ENCODE measurements at places on chromosomes 7 and 10.

- no peak for DNase-seq
These were observed 197.0 kb upstream of the FZD1 start for GRCh38 chr7:91067242-91067641.

- DNase-seq, result no peak
These were observed 57.8 kb upstream of the RAB18 start for GRCh38 chr10:27446091-27446918.

- no peak for DNase-seq
These were observed 376.9 kb downstream of the CALN1 start for GRCh38 chr7:72035266-72035665.

DNA sequence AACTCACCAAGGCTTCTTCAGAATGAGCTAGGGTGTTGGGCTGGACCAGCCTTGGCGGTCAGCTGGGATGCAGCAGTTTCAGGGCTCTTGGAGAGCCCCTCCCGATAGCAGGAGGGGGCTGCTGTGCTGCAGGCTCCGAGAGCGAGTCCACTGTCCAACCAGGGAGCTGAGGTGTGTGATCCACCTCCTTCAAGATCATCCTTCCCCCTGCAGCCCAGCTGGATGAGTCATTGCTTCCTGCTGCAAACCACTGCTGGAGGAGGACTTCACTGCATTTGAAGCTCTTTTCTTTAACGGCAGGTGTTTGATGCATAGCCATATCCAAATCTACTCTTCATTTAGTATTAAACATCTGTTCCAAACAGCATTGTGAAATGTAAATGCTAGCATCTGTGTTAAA, 54.2 kb upstream of the EBF3 start:
- no peak for DNase-seq

DNA sequence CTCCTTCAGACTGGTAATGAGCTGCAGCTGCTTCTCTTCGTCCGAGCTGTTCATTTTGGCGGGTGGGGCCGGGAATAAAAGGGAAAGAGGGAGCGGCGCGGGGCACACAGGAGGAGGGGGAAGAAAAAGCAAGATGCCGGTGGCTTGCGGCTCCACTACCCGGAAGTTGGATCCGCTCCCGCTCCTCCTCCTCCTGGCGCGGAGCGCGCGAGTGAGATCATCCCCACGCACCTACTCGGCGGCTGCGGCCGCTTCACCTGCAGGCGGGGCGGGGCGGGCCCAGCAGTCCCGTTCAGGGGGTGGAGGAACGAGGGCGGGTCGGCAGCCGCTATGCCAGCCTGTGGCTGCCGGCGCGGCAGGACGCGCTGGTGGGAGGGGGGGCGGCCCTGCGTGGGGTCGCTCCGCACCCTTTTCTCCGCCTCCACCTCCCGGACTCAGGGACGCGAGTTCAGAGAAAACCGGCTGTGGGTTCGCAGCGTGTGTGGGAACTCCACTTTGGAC, at the start of gene SHTN1:
Gene SHTN1 (minus strand): TSS at position 162 of the 501 bp plus-strand sequence. CDS start 108 bp downstream, at position 54.
- DNase-seq, result peak; percentile 91

DNA sequence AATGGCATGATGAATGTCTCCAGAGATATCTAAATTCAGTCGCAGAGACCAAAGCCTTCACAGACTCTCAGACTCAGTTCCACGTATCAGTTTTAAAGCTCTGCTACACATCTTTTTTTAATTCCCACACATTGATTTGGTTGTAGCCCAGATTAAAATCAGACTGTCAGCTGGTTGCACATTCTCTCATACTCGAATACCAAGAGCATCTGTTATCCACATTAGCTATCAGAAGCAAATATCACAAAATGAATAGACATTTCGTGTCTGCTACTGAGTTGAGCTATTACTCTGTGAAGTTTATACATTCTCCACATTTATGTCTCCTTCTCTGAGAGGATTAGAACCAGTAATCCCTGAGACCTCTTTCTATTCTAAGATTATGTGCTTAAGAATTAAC, 229.2 kb downstream of the GPAM start:
- no peak for DNase-seq

DNA sequence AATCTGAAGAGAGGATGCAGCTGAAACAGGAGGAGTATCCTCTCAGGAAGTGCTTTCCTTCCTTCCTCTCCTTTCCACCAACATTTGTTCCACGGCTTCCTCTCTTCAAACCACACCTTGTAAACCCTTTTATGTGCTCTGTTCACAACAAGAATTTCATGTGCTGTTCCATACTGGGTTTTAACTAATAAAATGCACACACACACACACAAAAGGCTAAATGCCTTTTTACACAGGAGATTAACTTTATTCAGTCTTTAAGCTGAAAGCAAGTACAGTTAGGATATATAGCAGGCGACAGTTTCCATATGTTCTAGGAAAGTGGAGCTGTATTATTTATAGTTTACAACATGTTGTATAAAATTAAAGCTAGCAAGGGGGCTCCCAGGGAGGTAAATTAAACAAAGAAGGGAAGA, 106.7 kb downstream of the REEP3 start:
- no peak for DNase-seq

GRCh38 chr10:61612009-61612408, 50.7 kb upstream of the CABCOCO1 start:
- no peak for DNase-seq

DNA sequence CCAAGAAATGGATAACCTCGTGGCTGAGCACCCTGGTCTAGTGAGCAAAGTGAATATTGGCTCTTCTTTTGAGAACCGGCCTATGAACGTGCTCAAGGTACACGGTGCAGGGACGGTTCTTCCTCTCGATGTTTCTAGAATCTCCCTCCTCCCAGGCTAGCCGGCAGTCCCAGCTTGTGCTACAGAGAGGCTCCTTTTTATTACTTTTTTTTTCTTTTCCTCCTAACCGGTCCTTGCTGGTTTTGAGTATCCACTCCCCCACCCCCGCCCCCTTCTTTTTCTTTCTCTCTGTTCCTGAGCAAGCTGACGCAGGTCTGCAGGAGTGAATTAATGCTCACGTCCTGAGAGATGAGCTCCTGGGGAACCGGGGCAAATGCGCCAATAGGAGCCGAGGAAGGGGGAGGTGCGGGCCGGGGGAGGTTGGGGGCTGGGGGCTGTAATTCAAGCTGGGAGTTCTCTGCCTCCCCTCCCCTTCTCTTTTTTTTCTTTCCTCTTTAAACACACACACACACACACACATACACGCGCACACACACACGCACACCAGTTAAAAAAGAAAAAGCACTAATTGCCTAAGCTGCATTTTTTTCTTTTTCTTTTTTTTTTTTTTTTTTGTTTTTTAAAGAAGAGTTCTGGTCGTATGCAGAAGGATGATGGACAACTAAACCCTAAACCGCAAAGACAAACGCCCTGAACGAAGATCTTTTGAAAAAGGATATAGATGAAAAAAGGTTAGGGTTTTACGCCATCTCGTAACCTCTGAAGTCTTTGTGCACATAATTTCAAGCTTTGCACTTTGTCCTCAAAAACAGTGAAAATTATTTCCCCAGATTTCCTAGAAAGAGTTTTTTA, 6.6 kb downstream of the CPA2 start:
- DNase-seq, result no peak

DNA sequence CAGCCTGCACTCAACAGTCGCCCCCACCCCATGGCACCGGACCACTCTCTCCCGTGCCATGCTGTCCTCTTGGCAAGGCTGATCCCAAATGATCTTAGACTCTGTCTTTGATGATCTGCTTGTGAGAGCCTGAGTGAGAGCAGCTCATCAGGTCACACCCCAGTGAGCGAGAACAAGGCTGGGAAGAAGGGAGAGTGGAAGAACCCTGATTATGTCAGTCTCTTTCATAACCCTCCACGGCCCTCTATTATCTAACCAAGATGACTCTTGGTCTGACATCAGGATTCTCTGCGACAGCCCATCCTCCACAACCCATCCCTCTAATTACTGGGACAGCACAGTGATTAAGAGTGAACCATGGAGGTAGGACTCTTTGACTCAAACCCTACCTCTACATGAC, 53.1 kb upstream of the C7orf33 start:
- DNase-seq, result no peak

GRCh38 chr10:62050893-62051433, 149.5 kb downstream of the ARID5B start:
- DNase-seq, result peak; percentile 53

DNA sequence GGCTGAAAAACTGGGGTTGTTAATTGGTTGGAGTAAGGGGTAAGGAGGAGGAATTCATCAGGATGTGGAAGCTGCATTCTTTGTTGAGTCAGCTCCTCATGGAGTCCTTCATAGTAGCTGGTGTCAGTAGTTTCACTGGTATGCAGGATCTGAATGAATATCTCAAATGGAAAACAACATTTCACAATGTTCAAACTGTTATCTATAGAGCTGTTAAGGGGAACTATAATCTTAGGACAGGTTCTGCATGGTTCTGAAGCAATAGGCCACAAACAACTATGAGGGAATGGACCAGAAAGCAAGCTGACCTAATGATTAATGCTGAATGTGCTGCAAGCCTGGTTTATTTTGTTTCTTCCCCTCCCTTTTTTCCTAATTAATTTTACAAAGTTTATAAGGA, 225.8 kb downstream of the IPMK start:
- no peak for DNase-seq

DNA sequence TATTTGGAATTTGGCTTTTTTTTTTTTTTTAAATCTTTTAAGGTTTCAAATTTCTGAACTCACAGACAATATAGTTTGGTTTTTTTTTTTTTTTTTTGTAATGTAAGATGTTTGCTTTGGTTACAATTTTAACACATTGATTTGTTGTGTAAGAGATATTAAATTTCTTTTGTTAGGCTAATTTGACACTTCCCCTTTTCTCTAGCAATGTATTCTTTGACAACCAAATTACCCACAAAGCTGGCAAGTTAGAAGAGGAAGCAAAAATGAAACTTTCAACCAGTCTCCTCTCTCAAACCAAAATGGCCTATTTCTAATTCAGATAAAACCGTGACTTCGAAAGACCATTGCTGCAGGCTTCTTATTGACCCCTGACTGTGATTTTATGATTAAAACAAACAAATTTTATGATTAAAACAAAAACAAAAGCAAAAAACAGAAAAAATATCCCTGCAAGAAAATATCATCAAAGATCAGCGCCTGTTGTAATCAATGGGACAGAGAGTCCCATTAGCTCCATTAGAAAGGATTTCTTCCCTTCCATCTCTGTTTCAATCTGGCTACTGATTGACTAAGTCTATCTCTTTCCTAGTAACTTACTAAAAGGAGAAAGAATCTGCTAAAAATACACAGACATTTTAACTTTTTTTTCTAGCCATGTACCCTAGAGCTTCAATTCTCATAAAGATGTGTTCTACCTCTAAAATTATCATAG, 489.2 kb downstream of the MDFIC start:
- no peak for DNase-seq

DNA sequence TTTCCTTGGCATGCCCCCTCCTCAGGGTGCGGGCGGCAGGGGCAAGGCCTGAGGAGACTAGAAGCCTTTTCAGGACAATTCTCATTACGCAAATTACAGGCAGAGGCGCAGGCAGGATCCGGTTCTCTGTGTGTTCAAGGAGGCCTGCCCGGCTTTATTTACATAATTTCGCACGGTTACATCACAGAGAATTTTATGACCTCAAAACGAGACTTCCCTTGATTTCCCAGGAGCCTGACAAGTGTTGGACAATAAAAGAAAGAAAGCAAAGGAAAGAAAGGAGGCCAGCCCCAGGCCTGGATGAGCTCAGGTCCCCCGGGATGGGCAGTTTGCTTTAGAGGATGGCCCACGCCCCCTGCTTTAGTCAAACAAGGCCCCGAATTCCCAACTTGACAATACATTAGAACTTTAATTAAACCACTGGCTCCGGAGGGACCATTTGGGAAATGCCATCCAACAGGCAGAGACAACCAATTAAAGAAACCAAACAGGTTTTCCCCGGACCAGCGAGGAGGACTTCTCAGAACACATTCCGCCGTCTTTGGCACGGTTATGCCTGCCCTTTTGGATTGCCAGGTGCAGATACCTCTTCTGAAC, 2.9 kb downstream of the MNX1 start:
- DNase-seq, result no peak

DNA sequence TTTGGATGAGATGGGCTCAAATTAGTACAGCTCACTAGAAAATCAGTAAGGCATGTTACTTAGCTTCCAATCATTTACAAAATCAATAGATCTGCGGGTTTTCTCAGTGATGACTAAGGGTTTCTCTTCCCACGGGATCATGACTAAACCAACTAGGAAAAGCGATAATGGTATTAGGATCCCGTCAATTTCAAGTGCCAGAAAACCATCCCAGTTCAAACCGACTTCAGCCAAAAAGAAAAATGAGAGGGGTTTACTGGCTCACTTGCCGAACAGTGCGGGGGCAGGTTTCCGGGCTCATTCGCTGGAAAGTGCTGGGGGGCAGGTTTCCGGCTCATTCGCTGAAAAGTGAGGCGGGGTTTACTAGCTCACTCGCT, 62.1 kb upstream of the LYZL2 start:
- DNase-seq, result no peak

- DNase-seq, result no peak
These were observed 7.3 kb downstream of the SKIDA1 start for GRCh38 chr10:21518149-21518640.

DNA sequence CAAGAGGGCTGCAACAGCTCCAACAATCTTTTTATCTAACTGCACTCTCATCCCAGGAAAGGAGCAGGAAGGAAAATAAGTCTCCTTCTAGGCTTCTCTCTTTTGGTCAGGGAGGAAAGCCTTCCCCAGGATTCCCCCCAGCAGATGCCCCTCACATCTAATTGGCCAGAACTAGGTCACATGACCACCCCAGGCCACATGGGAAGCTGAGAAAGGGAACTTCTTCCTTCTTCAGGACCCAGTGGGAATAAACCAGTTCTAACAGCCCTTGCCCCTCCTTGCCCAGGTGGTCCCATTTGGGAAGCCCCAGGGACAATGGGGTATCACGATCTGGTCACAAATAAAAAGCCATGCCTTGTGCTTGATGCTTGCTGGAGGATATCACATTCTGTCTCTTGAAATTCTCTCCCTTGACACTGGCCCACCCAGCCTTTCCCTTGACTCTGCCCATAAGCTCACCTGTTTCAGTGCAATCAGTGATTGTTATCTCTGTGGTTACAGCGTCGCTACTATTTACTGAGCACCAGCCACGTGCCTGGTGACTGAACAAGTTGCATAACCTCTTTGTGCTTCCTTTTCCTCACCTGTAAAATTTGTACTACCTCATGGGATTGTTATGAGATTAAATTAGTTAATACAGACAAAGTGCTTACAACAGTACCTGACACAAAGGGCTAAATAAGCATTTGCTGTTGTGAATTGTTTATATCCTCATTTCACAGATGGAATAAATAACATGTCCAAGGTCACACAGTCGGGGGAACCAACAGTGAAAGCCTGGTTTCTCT, 9.0 kb upstream of the TACR2 start:
- no peak for DNase-seq

DNA sequence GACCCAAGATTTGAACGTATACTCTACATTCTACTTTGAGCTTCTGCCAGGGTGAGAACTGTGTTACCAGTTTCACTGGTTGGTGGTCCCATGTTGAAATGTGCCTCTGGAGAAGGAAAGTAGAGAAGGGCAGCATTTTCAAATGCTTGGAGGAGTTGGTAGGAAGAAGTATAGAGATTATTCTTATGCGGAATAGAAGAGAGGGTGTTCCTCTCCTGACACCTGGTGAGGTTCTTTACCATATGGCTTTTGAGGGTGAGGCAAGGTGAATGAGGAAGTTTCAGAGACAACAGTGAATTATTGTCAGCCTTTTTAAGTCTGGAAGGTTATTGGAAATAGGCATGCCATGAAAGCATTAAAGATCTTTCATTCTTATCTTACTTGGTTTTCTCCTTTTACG, 34.3 kb downstream of the R3HCC1L start:
- DNase-seq, result no peak

GRCh38 chr7:45564886-45565455, 9.2 kb upstream of the ADCY1 start:
- DNase-seq, result no peak

- DNase-seq, result no peak
These were observed 298.6 kb downstream of the TFEC start for GRCh38 chr7:115731796-115732471.

- DNase-seq, result no peak
These were observed 138.1 kb upstream of the BTBD16 start for GRCh38 chr10:122132882-122133565.
